ENCODE measurements at places on chromosomes 5 and 9.

GRCh38 chr9:79403495-79403894, 168.3 kb upstream of the TLE4 start:
- no peak for DNase-seq

DNA sequence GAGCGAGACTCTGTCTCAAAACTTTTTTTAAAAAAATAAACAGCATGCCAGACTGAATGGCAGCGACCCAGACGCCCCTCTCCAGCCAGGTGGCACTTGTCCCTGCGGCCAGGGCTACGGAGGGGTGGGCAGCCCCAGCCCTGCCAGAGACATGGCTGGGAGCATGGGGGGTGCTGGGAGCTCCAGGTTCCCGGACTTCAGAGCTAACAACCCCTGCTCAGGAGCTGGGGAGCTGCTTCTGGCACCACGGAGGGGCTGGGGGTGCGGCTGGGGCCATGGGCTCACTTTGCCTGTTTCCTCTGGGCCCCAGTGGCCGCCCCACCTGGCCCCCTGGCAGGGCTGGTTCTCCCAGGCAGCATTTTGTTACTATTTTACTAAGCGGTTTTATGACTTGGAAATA, 49.9 kb downstream of the SLC12A7 start:
- no peak for DNase-seq

DNA sequence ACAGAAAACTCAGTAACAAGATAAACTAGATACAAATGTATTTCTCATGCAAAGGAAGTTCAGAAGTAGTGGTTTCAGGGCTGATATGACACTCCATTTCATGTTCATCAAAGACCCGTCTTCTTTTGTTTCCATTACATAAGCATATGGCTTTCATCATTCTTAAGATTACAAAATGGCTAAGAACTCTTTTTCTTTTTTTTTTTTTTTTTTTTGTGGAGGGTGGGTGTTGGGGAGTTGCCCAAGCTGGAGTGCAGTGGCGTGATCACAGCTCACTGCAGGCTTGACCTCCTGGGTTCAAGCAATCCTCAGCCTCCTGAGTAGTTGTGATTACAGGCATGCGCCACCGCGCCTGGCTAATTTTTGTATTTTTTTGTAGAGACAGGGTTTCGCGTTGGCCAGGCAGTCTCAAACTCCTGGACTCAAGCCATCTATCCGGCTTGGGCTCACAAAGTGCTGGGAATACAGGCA, 22.0 kb upstream of the PTBP3 start:
- no peak for DNase-seq

DNA sequence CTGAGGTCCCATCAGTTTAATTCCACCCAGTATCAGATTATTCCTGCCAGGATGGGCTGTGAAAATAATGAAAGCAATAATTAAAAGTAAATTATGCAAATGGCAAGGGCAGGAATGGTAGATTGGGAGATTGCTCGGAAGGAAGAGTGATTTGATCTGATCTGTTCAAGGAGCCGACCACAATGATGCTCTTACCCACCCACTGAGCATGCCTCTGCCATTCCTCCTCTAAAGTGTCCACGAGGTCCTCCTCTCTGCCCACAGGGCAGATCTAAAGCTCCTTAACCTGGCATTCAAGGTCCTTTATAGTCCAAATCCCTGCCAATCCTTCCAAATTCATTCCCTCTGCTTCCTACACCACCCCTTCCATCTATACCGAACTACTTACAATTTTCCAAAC, 147.8 kb downstream of the TTLL11 start:
- DNase-seq: peak; percentile 31

- no peak for DNase-seq
Observed at GRCh38 chr9:83239747-83240146, 176.8 kb upstream of the RASEF start.

DNA sequence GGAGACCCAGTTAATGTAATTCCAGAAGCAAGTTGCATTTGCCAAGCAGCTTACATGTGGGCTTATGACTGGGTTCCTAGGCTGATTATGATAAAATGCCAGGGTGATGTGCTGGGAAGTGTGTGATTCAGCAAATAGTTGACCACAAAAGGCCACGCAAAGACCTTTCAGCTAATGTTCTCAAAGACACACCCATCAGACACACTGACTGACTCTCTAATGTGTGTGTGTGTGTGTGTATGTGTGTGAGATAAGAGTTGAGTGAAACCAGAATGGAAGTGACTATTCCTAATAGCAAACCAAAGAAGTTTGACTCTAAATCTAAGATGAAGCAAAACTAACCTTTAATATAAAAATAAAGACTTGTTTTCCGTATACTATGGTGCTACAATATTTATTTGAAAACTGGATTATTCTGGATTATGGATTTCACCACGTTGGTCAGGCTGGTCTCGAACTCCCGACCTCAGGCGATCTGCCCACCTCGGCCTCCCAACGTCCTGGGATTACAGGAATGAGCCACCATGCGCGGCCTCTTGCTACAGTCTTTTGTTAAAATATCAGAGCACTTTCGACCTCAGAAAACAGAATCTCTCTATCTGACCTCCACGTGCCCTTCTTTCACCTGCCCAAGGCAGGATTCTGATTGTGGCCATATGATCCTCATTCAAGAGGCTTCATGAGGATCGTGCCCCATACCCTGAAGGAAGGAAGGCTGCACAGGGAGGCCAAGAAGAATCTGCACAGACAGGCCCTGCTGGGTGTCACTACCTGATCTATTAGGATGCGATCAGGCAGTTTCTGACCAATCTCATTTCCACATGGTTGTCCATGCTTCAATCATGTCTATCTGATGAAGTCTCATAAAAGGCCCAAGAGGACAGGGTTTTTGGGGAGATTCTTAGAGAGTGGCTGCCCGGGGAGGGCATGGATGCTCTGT, 75.6 kb downstream of the USP20 start:
- DNase-seq: peak; percentile 99

GRCh38 chr9:29437526-29437925, 1864.2 kb upstream of the C9orf72 start:
- DNase-seq: no peak

DNA sequence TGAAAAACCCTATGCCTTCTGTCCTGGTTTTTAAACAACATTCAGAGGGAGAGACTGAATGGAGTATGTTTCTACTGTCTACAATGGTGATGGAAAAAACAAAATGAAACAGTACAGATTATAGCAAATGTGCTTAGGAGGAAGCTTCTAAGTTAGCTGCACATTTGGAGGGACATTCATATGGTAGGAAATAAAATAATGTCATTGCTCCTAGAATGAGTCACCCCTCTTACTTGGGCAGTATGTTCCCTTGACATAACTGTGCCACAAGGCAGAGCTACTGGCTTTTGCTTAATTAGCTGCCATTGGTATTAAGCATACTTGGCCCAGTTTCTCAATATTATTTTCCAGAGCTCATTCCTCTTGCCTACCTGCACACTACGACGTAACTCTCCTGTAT, 128.9 kb downstream of the GDNF start:
- no peak for DNase-seq

GRCh38 chr5:135230251-135230925, 168.6 kb downstream of the MACROH2A1 start:
- DNase-seq: no peak

DNA sequence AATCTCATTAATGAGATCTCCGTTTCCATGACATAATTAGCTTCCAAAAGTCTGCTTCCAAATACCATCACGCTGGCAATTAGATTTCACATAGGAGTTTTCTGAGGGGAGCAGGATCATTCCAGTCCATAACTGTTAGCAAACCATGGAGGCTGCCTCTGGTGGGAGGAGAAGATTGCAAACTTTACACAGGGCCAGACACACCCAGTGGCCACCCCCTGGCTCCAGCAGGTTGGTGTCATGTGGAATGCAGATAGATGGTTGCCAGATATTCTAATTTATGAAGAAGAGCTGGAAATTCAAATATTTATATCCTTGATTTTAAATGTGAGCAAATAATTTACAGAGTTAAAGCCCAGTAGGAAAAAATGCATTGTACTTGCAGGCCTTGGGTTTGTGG, 164.2 kb downstream of the ICE1 start:
- DNase-seq: no peak

Data from HS-27A (cell line).